Activated CD8-positive, alpha-beta T cell treated with anti-CD3 and anti-CD28 coated beads for 36 hours (primary cell): ENCODE measurements at places on chromosomes 5 and 9. TPM values are rescaled to one million over a fixed set of nuclear protein-coding genes. Genes with fewer than 3 reads are reported as not detected.

The INSL4 gene
- not detected for total RNA-seq

The RMRP gene
- total RNA-seq, result 13,164 TPM

The FST gene
- 0.16 TPM for total RNA-seq

The CCIN gene
- total RNA-seq, result not detected

The PCDHB2 gene
- not detected for total RNA-seq

The GRXCR2 gene
- not detected for total RNA-seq

The TMEM232 gene
- 0.27 TPM for total RNA-seq

The CAMK4 gene
- 80.7 TPM for total RNA-seq

The STOM gene
- total RNA-seq, result 31.7 TPM

The FOXD4 gene
- total RNA-seq, result not detected

The GKAP1 gene
- 4.4 TPM for total RNA-seq

The CYLC2 gene
- total RNA-seq, result not detected

The NIPAL4 gene
- 0.72 TPM for total RNA-seq

The CCNJL gene
- not detected for total RNA-seq

The TLX3 gene
- not detected for total RNA-seq

The C9 gene
- not detected for total RNA-seq

The OR1J4 gene
- not detected for total RNA-seq

The LPAR1 gene
- not detected for total RNA-seq

The RFESD gene
- 9.8 TPM for total RNA-seq

The RANBP17 gene
- not detected for total RNA-seq

The RGS7BP gene
- not detected for total RNA-seq

The STPG3 gene
- not detected for total RNA-seq

The TMEFF1 gene
- total RNA-seq, result 0.78 TPM

The BTNL3 gene
- total RNA-seq, result not detected

The MAP1B gene
- total RNA-seq, result 0.25 TPM

The ZNF462 gene
- not detected for total RNA-seq

The PKD2L2 gene
- not detected for total RNA-seq

The CORO2A gene
- total RNA-seq, result 13.4 TPM

The HAVCR2 gene
- 34.6 TPM for total RNA-seq

The ARSI gene
- not detected for total RNA-seq

The HACD4 gene
- total RNA-seq, result 4.0 TPM

The DMRTA1 gene
- not detected for total RNA-seq

The PCDHAC2 gene
- not detected for total RNA-seq

The MYO10 gene
- 0.09 TPM for total RNA-seq

The CA9 gene
- total RNA-seq, result 4.9 TPM

The BSPRY gene
- 8.2 TPM for total RNA-seq

The SLC6A19 gene
- not detected for total RNA-seq

The OR13C3 gene
- total RNA-seq, result not detected

The FAM153A gene
- 56.9 TPM for total RNA-seq

The BARHL1 gene
- total RNA-seq, result not detected

The CCL27 gene
- total RNA-seq, result not detected

The CAPSL gene
- total RNA-seq, result 0.56 TPM

The FAM151B gene
- total RNA-seq, result not detected

The FOXD4L6 gene
- 0.16 TPM for total RNA-seq

The TXNDC8 gene
- total RNA-seq, result not detected
